ENCODE measurements at places on chromosomes 16 and 17. TPM values are rescaled to one million over a fixed set of nuclear protein-coding genes. Genes with fewer than 3 reads are reported as not detected.

GRCh38 chr16:3444032-3444388 lies 530 bp downstream of the NAA60 start:
- DNase-seq: peak; percentile 80

- no peak for DNase-seq
Measured at GRCh38 chr16:49696414-49697101, 159.4 kb downstream of the ZNF423 start.

DNA sequence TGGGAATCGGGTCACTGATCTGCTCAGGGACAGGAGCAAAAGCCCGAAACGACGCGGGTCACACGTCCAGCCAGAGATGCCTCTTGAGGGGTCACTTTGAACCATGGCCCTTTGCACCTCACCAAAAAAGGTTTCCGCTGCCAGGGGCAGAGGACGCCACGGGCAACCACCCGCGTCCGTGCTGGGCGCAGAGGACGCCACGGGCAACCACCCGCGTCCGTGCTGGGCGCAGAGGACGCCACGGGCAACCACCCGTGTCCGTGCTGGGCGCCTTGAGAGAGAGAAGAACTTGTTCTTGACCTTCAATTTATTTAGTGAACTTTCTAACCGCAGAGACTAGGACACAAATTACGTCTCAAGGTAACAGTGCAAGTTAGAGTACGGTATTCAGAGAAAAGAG lies 35.5 kb downstream of the TIMM22 start:
- DNase-seq: no peak

DNA sequence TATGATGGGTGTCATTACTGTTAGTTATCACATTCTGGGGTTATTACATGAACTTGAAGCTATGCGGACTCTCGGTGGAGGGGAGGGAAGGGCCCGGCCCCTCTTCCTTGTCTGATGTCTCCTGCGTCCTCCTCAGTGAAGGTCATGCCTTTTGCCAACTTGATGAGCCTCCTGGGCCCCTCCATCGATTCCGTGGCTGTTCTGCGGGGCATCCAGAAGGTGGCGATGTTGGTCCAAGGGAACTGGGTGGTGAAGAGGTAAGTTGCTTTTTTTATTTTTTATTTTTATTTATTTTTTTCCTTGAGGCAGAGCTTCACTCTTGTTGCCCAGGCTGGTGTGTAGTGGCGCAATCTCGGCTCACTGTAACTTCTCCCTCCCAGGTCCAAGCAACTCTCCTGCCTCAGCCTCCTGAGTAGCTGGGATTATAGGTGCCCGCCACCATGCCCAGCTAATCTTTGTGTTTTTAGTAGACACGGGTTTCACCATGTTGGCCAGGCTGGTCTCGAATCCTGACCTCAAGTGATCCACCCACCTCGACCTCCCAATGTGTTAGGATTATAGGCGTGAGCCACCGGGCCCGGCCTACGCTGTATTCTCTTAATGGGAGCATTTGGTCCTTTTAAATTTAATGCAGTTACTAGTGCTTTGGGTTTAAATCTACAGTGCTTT lies 21.6 kb downstream of the POLR3E start:
- peak; percentile 22 for DNase-seq

DNA sequence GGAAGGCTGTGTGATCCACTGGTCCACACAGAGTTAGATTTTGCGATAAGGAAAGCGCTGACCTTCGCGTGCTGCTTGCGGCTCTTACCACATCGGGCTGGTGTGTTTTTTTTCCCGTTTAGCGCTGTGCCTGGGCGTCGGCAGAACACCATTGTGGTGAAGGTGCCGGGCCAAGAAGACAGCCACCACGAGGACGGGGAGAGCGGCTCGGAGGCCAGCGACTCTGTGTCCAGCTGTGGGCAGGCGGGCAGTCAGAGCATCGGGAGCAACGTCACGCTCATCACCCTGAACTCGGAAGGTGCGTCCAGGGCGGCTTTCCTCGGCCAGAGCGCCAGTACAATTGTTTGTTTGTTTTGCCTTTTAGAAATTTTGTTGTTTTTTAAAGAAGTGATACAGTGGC lies 54.7 kb downstream of the BANP start:
- DNase-seq: no peak

DNA sequence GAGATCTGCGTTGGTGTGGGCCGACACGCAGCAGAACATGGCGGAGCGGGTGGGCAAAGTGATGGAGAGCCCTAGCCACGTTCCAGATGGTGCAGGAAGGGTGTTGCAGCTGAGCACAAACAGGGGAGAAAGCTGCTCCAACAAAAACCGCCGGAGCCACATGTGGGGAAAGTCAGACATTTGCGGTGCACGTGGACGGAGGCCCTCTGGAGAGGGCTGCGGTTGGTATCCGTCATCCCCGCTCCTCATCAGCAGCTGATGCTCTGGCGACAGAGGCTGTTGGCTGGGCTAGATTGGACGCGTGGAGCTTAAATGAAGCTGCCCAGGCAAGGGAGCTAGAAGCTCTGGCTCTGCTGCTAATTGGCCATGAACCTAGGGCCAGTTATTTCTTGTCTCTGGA lies 43.5 kb upstream of the ADCY9 start:
- no peak for DNase-seq

DNA sequence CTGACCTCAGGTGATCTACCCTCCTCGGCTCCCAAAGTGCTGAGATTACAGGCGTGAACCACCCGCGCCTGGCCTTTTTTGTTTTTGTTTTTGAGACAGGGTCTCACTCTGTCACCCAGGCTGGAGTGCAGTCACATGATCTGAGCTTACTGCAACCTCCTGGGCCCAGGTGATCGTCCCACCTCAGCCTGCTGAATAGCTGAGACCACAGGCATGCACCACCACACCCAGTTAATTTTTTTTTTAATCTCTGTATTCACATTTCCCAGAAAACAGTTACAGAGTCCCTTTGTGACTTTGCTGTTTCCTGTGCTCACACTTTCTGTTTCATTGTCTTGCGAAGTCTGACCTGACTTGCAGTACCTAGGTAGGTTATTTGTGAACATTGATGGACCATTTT lies 2.7 kb downstream of the CLUAP1 start:
- no peak for DNase-seq

GRCh38 chr16:58460219-58460610 lies 39.7 kb upstream of the NDRG4 start:
- no peak for DNase-seq

GRCh38 chr17:37160944-37161343 lies 212.2 kb downstream of the AATF start:
- peak; percentile 57 for DNase-seq

DNA sequence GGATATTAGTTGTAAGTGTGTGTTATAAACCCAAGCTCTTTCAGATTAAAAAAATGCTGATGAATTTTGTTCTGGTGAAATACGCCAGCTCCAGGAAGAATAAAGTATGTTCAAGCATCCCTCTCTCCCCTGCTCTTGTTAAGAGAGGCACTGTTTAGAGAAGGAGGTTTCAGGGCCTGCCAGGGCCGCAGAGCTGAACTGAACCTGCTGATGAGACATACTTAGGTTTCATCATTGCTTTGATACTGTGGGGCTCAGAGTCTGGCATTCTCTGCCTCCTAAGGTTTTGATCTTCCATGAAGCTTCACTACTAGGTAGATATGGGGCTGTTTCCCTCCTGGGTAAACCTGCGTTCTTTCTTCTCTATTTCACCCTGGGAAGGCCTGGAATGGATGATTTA lies 175.3 kb upstream of the FAM20A start:
- DNase-seq: peak; percentile 34

GRCh38 chr17:44396946-44397345 lies 7.5 kb upstream of the ITGA2B start:
- DNase-seq: no peak

DNA sequence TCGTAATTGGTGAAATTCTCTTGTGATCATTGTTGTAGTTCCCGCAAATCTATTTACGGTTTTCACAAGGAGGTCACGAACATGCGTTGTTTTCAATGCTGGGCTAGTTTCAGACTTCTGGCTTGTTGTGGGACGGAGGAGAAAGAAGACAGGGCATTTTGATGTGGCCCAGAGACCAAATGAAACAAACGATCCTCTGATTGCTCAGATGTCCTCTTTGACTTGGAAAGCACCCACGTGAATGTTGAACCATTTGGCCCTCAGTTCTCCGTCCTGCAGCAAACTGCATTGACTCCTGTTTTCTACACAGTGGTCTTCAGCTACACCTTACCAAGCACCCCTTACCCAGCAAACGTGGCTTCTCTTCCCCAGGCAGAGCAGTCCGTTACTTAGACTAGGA lies 391.0 kb downstream of the WWOX start:
- no peak for DNase-seq

DNA sequence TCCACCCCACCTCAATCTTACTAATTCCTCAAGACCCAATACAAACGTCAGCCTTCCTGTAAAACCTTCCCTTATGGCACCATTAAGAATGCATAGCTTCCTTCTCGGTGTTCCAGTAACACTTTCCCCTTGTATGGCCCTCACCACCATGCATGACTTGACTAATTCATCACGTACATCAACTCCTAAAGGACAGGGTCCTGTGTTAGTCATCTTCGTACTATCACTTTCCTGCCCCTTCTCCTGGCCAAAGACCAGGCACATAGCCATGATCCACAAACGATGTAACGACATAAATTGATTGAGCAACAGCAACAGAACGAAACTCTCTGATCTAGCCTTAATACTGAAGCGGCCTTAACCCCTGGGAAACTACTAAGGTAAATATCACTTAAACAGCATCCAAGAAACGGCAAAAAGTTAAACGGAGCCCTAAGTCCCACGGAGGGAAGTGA lies 612 bp downstream of the PSMD12 start:
- DNase-seq: peak; percentile 78

DNA sequence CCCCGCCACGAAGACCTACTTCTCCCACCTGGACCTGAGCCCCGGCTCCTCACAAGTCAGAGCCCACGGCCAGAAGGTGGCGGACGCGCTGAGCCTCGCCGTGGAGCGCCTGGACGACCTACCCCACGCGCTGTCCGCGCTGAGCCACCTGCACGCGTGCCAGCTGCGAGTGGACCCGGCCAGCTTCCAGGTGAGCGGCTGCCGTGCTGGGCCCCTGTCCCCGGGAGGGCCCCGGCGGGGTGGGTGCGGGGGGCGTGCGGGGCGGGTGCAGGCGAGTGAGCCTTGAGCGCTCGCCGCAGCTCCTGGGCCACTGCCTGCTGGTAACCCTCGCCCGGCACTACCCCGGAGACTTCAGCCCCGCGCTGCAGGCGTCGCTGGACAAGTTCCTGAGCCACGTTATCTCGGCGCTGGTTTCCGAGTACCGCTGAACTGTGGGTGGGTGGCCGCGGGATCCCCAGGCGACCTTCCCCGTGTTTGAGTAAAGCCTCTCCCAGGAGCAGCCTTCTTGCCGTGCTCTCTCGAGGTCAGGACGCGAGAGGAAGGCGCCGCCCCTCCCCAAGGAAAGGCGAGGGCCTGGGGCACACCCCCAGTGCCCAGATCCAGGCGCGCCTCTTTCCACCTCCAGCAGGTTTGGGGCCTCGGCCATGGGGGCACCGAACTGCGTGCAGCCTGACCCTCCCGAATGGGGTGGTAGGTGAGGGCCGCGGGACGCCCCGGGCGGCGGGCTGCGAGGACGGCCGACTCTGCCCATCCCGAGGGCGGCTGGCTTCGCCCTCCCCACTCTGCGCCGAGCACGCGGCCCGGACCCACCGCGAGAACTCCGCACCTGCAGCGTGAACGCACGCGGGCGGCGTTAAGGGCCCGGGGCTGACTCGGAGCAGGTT lies 664 bp downstream of the HBQ1 start:
- DNase-seq: peak; percentile 58

DNA sequence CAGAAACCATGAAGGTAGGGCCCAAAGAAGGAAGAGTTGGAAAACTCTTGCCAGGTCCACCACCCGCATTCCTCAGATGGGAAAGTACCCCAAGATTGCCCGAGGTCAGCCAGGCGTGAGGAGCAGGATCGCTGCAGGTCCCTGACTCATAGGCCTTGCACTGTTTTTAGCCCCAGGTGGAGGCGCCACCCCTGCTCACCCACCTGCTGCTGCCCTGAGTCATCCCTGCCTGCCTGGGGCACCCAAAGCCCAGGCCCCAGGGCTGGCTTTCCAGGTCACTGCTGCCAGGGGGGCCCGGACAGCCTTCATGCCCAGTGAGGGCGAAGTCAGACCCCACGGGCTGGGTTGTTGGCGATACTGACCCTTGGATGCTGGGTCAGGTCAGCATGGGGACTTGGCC lies 100.9 kb downstream of the AMFR start:
- no peak for DNase-seq

DNA sequence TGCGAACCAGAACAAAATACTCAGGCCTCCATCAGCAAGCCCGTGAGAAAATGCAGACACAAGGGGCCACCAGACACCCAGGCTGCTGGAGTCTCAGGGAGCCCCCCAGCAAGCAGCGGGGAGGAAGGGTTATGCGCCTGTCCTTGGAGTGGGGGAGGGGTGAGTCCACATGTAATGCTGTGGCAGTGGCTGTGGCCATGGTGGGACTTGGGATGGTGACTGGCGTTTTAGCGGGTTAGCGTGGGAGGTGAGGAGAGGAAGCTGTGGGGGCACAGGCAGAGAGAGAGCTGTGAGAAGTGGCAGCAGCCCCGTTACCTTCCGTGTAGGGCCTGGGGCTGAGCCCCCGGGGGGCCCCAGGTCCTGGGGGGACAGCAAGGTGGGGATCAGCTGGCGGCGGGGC lies 58.3 kb downstream of the SRCIN1 start:
- no peak for DNase-seq

- peak; percentile 25 for DNase-seq
Measured at GRCh38 chr16:154217-155030, 2.0 kb downstream of the HBZ start.

DNA sequence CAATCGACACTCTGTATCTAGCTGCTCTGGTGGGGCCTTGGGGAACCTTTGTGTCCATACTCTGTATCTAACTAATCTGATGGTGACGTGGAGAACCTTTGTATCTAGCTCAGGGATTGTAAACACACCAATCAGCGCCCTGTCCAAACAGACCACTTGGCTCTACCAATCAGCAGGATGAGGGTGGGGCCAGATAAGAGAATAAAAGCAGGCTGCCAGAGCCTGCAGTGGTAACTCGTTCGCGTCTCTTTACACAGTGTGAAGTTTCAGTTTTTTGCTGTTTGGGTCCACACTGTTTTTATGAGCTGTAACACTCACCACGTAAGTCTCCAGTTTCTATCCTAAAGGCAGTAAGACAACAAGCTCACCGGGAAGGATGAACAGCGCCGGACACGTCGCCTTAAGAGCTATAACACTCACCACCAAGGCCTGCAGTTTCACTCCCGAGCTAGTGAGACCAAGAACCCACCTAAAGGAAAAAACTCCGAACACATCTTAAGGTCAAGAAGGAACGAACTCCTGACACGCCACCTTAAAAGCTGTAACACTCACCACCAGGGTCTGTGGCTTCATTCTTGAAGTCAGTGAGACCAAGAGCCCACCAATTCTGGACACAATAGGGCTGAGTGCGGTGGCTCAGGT lies 64.6 kb downstream of the KPNA2 start:
- DNase-seq: no peak

DNA sequence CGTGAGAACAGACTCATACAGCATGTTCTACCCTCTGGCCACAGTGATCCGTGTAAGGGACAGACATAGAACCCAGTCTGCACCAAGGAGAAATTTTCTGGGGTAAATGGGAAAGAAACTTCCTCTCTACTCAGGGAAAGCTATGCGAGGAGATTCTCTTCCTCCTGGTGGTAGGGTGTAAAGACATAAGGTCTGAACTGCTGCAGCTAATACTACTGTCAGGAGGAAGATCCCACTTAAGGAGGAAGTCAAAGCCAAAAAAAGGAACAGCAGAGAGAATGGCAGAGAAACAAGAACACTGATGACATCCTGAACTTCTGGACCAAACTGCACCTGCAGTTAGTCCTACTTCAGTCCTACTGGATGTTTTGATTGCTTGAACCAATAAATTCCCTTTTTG lies 7.1 kb upstream of the TM4SF5 start:
- DNase-seq: no peak

Gene MYH8
- not detected for polyA plus RNA-seq

Gene CDK5R1
- polyA plus RNA-seq: 0.67 TPM

Gene ELAC2
- polyA plus RNA-seq: 75.2 TPM
